Stimulated activated CD4-positive, alpha-beta T cell treated with anti-CD3 and anti-CD28 coated beads, Interleukin-4, amount 100 ng/mL, for 4 hours (primary cell): ENCODE measurements at places on chromosomes 6 and 20.

GRCh38 chr6:32151863-32152768, at the start of gene PRRT1:
PRRT1 (minus strand) TSS chr6:32151939; CDS start chr6:32151827, 112 bp downstream.
- DNase-seq = no peak

- no peak for DNase-seq
These were observed 33.8 kb upstream of the ECI2 start for GRCh38 chr6:4169028-4169789.

DNA sequence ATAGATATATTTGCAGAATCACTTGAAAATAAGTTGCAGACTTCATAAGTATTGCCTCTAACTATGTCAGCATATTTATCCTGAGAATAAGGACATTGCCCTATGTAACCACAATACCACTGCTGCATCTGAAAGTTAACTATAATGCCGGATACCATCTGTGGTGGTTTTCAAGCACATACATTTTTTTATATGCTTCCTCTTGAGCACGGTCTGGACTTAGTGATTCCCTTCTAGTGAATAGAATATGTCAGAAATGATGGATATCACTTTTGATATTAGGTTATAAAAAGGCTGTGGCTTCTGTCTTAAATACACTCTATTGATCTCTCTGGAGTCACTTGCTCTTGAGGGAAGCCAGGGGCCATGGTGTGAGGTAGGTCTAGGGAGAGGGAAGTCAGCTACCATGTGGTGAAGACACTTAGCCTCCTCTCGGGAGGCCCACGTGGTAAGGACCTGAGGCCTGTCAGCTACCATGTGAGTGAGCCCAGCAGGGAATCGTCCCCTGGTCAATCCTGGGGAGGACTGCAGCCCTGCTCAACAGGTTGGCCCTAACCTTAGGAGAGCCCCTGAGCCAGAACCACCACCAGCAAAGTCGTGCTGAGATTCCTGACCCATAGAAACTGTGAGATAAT, 57.5 kb downstream of the CCDC170 start:
- DNase-seq = no peak

- no peak for DNase-seq
These were observed at the start of gene ADGB for GRCh38 chr6:146598772-146599405. ADGB (plus strand) TSS chr6:146598972; CDS start chr6:146599041, 69 bp downstream.

GRCh38 chr6:143276436-143276835, 174.1 kb downstream of the ADAT2 start:
- no peak for DNase-seq

- no peak for DNase-seq
These were observed 44.7 kb downstream of the VAPB start for GRCh38 chr20:58433759-58434158.

DNA sequence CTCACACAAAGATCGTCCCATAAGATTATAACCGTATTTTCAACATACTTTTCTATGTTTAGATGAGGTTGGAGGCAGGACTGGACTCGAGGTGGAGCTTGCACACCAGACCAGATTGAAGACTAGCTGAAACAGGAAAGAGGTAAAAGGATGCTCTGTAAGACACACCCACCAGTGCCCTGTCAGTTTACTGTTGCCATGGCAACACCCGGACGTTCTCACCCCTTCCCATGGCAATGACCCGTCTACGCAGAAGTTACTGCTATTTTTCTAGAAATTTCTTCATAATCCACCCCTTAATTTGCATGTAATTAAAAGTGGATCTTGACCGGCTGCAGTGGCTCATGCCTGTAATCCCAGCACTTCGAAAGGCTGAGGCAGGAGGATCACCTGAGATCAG, 13.6 kb upstream of the SRSF6 start:
- DNase-seq = no peak

DNA sequence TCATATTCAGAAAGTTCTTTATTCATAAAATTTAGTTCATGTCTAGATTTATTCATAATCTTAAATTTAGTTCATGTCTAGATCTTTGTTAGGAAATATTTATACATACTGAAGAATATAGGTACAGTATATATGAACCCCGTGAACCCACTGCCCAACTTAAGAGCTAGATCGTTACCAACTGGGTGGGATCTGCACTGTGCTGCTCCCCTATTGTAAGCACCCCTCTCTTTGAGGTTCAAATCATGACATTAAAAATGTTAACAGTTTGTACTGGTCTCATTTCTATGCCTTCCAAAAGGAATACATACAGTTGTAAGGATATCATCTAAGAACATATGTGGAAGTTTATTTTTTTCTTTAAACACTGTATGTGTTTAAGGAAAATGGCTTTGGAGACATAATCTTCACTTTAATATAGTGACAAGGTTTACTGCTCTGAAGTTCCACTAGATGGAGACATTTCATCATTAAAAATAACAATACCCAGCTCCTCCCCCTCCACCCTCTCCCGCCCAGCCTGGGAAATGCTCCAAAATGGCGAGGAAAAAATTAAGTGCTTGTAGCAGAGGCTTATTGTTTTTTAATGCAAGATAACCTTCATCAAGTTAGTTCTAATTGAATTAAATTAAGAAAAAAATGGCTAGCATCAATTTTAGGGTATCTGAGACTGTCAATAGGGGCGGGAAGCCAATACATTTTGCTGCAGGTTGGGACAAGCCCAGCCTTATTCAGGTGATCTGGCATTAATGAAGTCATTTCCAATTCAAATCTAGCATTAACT, 104.1 kb upstream of the TRAF3IP2 start:
- peak; percentile 38 for DNase-seq

- no peak for DNase-seq
These were observed 39.4 kb downstream of the NOL7 start for GRCh38 chr6:13654496-13654895.

GRCh38 chr20:19973961-19974629, 43.1 kb upstream of the NAA20 start:
- DNase-seq = no peak

DNA sequence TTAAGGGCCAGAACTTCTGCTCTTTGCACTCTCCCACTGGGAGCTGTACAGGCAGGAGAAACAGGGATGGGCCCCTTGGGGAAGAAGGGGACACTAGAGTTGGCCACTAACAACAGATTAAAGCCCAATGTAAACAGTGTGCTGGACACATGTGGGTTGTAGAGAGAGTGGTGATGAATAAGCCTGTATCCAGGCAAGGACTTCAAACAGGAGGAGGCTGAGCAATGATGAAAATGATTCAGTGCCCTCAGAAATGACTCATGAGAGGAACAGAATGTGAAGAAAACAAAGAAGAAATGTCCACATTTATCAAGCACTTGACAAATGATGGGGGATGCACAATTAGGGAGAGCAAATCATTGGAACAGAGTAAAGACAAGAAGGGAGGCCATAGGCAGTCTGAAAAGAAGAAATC, 242.3 kb downstream of the TBX18 start:
- no peak for DNase-seq

- DNase-seq = no peak
These were observed 333.0 kb downstream of the RFPL4B start for GRCh38 chr6:112680091-112680490.

DNA sequence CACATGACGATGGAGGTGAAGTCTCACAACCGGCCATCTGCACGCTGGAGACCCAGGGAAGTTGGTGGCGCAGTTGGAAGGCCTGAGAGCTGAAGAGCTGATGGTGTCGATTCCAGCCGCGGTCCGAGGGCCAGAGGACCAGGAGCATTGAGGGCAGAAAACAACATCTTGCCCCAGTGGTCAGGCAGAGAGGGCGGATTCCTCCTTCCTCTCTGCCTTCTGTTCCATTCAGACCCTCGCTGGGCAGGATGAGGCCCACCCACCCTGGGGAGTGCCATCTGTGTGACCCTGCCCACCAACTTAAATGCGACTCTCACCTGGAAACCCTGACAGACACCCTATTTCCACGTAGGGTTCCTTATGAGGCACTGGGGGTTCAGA, 120.7 kb upstream of the PMEPA1 start:
- no peak for DNase-seq

DNA sequence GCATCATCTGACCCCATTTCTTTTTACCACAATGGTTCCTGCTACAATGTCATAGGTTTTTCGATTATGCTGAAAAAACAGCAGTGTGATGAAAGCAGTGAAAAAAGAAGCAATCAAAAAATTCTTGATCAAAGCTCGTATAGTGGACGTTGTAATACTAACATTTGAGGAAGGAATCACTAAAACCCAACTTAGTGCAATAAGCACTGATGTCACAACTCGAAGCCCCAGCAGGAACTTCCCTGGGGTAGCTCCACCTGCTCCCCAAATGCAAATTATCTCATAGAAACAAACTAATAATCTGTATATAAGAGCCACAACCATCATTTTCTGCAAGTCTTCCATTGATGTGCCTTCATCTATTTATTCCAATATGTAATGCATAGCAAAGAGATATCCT, 285.6 kb upstream of the SGK1 start:
- no peak for DNase-seq

DNA sequence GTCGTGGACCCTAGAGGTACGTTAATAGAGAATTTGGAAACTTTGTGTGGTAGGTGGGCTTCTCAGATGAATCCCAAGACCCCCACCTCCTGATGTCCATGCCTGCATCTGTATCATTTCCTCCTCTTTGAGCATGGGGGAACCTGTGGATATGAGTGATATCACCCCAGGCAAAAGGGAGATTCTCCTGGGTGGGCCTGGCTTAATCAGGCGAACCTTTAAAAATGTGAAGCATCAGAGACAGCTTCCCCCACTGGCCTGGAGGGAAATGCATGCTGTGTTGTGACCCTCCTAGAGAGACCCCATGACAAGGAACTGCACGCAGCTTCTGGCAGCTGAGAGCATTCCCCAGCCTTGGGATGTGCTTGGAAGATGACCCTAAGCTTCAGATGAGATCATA, 180.9 kb downstream of the MBOAT1 start:
- DNase-seq = no peak

- no peak for DNase-seq
These were observed 5.6 kb upstream of the TFB1M start for GRCh38 chr6:155319902-155320301.

DNA sequence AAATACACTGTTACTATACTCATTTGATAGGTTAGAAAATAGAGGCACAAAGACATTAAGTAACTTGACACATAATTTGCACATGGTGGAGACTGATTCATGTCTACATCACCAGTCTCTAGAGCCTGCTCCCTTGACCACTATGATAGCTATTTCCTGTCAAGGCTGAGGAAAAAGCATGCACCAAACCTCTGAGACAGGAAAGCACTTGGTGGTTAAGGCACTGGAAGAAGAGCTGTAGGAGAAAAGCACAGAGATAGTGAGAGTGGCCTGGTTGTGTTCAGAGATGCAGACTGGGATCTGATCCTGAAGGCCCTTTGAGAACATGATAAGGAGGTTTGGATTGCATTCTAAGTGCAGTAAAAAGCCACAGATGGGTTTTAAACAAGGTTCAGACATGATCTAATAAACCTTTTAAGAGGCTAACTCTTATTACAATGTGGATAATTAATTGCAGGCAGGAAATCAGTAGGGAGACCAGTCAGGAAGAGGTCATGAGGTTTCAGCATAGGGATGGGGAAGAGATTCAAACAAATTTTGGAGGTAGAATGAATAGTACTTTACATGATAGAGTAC, 168.9 kb downstream of the PHF3 start:
- DNase-seq = no peak

- no peak for DNase-seq
These were observed 35.2 kb upstream of the BPIFA2 start for GRCh38 chr20:33132513-33133372.

GRCh38 chr6:39891976-39892375, 42.3 kb downstream of the MOCS1 start:
- DNase-seq = no peak

DNA sequence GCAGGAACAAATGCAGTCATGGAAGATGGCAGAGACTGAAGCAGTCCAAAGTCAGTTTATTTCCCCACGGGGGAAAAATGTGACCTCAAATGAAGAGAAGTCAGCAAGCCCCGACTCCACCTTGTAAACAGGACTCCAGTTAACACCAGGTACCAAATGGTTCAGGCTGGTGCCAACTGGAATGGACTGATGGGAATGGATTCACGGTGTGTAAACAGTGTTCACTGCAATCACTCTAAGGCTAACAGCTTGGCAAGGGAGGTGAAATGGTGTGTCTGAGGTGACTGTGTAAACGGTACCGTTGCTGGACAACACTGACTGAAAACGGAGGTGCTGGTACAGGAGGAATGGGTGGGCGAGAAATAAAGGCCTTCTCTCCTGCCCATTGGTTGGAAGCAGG, 12.0 kb downstream of the PLAGL2 start:
- no peak for DNase-seq

- DNase-seq = no peak
These were observed 114.7 kb downstream of the EDN3 start for GRCh38 chr20:59414936-59415623.

DNA sequence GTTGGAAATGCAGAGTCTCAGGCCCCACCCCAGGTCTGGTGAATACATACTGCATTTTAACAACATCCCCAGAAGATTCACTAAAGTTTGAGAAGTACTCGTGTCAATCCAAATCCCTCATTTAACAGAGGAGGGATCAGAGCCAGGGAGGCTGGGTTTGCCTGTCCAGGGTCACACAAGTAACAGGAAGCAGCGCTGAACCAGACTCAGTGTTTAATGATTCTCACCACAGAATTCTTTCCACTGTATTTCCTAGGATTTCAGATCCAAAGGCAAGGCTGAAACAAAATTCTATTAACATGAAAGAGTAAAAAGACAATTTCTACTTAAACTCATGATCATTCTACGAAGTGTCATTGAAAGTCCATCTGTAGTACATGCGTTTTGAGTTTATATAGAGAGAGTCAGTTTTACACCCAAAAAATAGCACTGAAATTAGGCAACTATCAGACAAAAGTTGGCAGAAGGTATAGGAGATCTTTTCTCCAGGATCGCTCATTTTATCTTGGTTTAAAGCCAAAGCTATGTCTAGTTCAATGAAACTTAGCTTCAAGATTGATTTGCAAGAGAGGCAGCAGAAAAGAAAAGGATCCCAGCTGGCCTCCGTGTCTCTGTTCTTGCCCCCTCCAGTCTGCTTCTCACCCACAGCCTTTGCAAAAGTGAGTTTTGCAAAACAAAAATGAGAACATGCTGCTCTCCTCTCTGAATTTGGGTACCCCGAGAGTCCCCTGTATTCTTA, 6.0 kb upstream of the AGPAT4 start:
- DNase-seq = no peak

- DNase-seq = no peak
These were observed 2.3 kb downstream of the SUPT3H start for GRCh38 chr6:45375449-45375848.

- DNase-seq = no peak
These were observed at the start of gene GJA10 for GRCh38 chr6:89894169-89894568. GJA10 (plus strand) TSS chr6:89894469; CDS start chr6:89894469, 0 bp downstream.

DNA sequence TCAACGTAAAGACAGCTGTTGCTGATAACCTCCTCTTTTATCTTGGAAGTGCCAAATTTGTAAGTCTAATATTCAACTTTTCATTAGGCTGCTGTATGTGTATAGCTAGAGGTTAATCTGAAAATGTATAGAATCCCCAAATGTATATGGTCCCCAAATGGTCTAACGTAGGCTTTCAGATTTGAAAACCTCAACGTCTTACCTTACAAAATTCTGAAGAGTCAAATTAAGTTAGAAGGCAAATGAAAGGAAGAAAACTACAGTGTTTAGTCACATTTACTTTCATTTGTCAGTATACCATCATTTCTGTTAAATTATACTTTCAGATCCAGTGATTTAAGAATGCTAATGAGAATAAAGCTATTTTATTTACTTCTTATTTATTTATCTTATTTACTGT, 256.9 kb downstream of the ARHGAP18 start:
- DNase-seq = no peak
